Astrocyte of the cerebellum (primary cell): ENCODE measurements at places on chromosomes 6 and 20.
A peak's percentile ranks its signal among the peaks of the same experiment; 100 is the strongest.

- DNase-seq = peak; percentile 70
Observed at GRCh38 chr6:155247618-155248007, 16.2 kb upstream of the CLDN20 start.

DNA sequence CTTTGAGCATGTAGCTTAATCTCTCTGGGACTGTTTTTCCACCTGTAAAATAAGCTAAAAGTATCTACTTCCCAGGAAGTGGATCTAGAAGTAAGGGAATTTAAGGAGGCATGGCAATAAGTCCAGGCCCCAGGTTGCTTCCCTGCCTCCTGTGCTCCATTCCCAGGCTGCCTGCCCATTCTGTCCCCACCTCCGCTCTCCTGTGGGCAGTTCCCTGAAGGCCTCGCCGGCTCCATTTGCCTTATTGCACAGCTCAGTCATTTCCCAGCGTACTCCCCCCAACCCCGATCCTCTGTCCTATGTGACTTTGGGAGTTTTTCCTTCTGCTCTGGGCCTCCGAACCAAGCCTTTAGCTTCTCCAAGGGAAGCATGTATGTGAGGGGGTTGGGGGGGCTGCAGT, 4.6 kb downstream of the SLC29A1 start:
- no peak for DNase-seq

DNA sequence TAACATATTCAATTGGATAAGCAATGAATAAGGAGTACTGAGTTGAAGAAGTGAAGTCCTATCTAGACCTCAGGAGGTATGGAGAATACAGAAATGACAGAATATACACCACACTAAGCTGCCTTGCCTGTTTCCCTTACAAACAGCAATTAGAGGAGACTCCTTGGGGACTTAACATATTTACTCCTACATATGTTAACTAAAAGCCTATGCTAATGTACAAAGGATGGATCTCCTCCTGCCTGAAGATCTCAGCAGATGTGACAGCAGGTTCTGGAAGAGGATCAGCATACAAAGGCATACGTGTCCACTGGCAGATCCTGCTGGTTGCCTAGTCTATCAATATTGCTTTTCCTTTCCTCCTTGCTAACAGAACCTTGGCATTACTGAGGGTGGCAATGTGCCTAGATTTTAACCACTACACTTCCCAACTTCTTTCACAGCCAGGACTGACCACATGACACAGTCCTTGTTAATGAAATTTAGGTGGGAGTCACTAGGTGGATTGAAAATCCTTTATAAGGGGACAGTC, 29.6 kb downstream of the PRKN start:
- DNase-seq = no peak

GRCh38 chr6:28542440-28543296, 17.0 kb downstream of the GPX5 start:
- peak; percentile 42 for DNase-seq

- DNase-seq = no peak
Observed at GRCh38 chr6:84284428-84285049, 57.1 kb upstream of the CEP162 start.

DNA sequence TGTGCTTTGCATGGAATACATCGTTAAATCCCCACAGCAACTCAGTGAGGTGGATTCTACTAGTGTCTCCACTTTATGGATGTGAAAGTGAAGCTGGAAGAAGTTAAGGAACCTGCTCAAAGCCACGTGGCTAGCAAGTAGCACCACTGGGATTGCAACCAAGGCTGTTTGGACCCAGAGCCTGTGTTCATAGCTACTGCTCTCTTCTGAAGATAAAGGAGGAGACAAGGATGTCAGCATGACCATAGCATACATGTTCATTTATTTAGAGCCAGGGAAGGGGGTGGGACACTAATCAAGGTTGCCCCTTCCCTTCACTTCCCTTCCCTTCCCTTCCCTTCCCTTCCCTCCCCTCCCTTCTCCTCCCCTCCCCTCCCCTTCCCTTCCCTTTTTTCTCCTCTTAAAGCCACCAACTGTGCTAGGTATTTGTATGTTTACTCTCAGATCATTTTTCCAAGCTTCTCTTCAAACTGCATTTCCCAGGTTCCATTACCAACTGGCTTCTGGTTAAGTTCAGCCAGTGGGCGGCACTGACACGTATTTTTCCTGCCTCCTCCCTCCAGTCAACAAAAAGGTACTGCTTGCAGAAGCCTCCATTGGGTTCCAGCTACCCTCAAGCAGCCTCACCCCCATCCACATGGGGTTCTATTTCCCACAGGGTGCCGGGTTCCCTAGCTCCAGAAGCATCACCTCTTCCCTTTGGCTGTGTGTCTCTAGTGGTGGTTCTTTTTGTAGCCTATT, 134.9 kb downstream of the BCAS1 start:
- no peak for DNase-seq

DNA sequence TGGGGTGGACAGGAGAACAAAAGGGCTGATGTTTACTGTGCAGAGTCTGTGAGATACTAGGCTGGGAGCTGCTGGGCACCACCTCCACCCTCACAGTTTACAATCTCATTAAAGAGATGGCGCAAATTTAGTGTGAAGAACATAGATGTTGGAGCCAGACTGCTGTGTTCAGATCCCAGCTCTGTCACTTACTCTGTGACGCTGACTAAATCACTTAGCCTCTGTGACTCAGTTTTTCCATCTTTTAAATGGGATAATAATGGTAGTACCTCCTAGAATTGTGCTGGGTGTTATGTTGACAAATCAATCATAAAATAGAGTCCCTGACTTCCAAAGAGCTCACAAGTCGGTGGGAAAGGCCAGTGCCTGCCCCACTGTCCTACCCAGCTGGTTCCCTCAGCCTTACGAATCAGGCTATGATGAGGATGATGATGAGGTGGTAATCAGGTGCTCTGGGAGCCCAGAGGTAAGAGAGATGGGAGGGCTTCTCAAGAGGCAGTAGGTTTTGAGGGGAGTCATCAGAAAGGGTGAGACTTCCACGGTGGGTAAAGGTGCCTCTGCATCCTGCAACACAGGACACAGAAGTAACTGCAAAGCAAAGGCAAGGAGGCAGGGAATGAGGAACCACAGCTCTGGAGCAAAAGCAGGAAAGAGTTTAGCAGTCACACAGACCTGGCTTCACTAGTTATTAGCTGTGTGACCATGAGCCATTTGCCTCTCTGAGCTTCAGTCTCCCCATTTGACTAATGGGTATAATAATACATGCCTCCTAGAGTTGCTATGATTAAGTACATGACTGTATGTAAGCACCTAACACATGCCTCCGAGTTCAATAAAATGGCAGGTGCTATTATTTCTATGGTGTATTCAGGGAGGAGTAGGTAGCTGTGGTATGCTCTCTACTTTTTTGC, 8.9 kb downstream of the FYN start:
- no peak for DNase-seq

DNA sequence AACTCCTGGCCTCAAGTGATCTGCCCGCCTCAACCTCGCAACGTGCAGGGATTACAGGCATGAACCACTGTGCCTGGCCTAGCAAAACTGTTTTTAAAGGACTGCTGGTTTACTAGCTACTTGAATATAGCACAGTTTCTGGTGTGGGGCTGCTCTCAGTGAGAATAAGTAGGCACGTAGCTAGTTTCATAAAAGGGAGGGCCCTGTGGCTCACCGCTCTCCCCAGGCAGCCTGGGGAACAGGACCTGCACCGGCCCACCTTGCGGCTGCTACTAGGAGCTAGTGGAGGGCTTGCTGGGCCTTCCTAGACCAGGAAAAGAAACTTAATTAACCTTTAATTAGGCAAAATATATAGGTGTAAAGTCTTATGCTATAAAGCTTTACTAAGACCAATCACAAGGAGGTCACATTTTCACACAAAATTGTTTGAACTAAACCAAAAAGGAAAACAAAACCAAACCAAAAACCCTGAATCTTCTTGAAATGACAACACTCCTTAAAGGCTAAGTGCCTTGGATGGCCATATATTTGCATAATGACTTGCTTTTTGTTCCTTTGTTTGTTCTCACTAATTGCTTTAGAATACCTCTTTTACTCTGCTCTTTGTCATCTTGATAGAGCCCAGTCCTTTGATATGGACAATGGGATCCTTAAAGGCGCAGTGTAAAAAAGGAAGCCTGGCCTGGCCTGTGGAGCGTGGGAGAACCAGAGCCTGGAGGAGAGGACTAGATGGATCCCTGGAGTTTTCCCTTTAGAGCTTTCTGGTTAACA, 69.5 kb upstream of the SAMD5 start:
- no peak for DNase-seq

DNA sequence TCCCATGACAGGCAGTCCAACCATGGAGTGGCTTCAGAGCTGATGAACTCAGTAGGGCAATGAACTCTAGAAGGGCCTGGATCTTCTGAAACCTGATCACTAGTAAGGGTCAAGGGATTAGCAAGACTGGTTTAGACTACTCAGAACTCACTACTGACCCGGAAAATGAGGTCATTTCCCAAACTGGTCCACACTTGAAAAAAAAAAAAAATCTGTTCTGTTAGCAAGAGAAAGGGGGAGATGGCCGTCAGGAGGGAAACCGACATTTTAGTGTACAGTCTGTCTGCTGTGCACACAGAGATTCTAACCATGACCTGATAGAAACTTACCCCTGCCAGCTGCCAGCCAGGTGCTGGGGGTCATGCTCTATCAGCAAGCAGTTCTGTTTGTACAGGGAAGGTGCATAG, 262.4 kb upstream of the AGPAT4 start:
- no peak for DNase-seq

DNA sequence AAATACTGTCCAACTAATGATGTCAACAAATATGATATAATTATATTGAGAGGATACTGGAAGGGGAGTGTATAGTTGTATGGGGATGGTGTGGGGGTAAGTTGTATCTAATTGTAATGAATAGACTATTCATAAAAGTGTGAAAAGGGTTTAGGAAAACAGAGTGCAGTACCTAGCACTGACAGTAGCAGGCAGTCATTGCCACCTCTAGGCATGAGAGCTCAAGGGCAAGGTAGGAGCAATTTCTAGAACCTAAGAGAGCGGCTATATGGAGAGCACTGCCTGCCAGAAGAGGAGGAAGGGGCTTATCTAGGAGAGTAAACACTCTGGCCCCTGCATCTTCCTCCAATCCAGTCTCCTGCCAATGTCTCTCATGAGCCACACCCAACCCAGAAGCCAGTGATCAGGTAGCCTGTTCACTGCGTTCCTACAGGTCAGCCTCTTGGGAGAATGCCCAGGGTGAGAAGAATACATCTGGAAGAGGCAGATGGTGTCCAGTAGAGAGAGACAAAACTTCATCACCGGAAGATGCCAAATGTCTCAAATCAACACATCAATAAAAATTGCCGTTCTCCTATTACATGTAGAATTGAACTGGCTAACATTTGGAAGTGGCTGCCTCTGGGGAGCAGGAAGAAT, 200.0 kb downstream of the LY86 start:
- no peak for DNase-seq

- no peak for DNase-seq
Observed at GRCh38 chr6:157059781-157060180, 263.5 kb downstream of the TMEM242 start.

- DNase-seq = peak; percentile 87
Observed at GRCh38 chr6:79076782-79077641, 1.0 kb downstream of the PHIP start.

DNA sequence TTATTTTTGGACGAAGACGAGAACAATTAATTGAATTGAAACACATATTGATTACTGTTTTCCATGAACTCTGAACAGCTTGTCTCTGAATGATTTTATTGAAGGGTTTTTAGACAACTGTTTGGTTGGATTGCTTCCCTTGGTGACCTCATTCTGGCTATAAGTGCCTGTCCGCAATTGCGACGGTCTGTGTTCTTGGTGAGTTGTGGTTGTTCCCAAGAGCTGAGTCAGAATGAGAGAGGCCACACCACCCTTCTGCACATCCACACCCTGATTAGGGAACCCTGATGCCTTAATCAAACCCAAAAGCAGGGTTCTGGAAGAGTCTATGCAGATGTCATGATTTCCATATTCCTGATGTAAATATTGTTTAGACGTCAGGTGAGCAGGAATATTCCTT, 747.0 kb downstream of the PTPRT start:
- no peak for DNase-seq

GRCh38 chr6:108497883-108498282, 62.8 kb upstream of the FOXO3 start:
- peak; percentile 15 for DNase-seq

- DNase-seq = no peak
Observed at GRCh38 chr6:134840086-134840867, 109.6 kb downstream of the ALDH8A1 start.

GRCh38 chr6:168927026-168927425, 326.6 kb downstream of the THBS2 start:
- DNase-seq = no peak

DNA sequence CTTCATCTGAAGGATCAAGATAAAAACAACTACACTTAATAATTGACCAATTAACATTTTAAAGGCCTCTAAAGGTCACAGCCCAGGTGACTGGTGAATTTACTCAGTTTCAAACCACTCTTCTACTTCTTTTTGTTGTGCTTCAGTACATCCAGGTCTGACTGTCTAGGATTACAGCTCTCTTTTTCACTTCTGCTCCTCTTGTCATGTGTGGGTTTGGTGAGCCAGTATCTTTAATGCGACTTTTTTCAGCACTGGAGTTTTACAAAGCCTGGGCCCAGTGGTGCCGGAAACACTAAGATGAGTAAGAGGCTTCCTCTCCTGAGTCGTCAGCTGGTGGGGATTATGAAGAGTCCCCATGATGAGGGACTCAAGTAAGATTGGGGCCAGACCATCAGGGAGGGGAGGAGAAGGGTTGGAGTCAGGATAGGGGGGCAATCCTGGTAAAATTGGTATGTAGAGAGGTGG, 27.0 kb downstream of the HECA start:
- no peak for DNase-seq

- DNase-seq = no peak
Observed at GRCh38 chr20:19730706-19731105, 27.4 kb upstream of the RIN2 start.

GRCh38 chr6:145744619-145745018, 9.3 kb upstream of the EPM2A start:
- DNase-seq = no peak

- DNase-seq = no peak
Observed at GRCh38 chr6:87115402-87116135, 20.7 kb upstream of the CGA start.

- no peak for DNase-seq
Observed at GRCh38 chr6:161462148-161462547, 188.3 kb upstream of the AGPAT4 start.

DNA sequence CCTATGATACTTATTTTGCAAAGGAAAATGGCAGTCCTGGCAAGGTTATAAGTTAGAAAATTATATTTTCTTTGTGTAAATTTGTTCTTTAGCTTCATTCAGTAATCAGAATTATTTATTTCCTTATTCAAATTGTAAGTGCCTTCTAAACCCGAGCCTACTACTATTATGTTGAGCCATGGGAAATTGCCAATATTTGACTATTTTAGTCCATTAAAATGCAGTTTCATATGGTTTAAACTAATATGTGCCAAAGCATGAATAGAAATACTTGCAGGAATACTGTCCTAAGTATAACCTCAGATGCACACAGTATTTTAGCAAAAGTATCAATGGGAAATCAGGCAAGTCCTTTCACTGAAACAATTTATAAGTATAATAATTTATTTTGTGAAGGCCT, 228.4 kb downstream of the LAMA2 start:
- DNase-seq = no peak

- peak; percentile 33 for DNase-seq
Observed at GRCh38 chr20:12207875-12208274, 290.2 kb downstream of the BTBD3 start.

- no peak for DNase-seq
Observed at GRCh38 chr6:15077961-15078360, 167.9 kb upstream of the JARID2 start.
